ENCODE measurements at places on chromosomes 3 and 15. TPM values are rescaled to one million over a fixed set of nuclear protein-coding genes. Genes with fewer than 3 reads are reported as not detected.

CA12 gene
- total RNA-seq = 0.58 TPM

OR5K2 gene
- total RNA-seq = not detected

CCDC39 gene
- total RNA-seq = 0.22 TPM

THBS1 gene
- 34.6 TPM for total RNA-seq

DNASE1L3 gene
- not detected for total RNA-seq

KBTBD13 gene
- total RNA-seq = not detected

OXTR gene
- 3.1 TPM for total RNA-seq

IVD gene
- total RNA-seq = 93.0 TPM

BSN gene
- total RNA-seq = 3.0 TPM

CCR1 gene
- total RNA-seq = 0.11 TPM

TMOD2 gene
- 7.4 TPM for total RNA-seq

GRCh38 chr3:851098-851790 lies 241.6 kb upstream of the CNTN6 start:
- DNase-seq = no peak

DNA sequence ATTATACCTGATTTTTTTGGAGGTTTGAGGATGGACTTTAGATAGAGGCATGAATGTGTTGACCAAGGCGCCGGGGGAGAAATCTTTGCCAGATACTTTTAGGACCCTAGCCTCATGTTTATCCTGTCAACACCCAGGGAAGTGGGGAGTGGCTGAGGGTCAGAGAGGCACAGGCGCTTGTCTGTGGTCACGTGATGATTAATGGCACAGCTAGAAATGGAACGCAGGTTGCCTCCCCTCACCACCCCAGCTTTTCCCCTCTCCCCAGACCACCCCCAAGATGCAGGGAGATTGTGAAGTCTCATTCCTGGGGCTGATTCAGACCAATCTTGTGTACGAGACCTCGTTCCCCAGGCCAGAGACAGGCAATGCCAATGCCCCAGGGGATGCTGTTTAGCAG lies 218.4 kb upstream of the LINGO1 start:
- DNase-seq = no peak

GRCh38 chr15:64443747-64444621 lies 16.4 kb upstream of the ZNF609 start:
- DNase-seq = no peak

DNA sequence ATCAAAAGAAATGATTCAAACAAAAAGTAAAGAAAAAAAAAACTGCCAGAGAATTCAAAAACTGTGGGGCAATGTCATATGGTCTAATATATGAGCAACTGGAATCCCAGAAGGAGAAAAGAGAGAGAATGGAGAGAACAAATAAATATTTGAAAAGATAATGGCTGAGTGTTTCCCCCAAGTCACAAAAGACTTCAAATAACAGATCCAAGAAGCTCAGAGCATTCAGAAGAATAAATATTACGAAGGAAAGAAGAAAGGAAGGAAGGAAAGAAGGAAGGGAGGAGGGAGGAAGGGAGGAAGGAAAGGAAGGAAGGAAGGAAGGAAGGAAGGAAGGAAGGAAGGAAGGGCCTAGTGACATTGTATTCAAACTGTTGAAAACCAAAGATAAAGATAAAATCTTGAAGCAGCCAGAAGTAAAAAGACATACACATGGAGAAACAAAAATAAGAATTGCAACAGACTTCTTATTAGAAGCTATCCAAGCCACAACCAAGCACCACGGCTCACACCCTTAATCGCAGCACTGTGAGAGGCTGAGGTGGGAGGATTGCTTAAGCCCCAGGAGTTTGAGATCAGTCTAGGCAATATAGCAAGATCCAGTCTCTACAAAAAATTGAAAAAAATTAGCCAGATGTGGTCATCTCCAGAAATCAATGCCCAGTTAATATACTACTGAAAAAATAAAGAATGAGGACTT lies 118.9 kb upstream of the IGSF10 start:
- no peak for DNase-seq

DNA sequence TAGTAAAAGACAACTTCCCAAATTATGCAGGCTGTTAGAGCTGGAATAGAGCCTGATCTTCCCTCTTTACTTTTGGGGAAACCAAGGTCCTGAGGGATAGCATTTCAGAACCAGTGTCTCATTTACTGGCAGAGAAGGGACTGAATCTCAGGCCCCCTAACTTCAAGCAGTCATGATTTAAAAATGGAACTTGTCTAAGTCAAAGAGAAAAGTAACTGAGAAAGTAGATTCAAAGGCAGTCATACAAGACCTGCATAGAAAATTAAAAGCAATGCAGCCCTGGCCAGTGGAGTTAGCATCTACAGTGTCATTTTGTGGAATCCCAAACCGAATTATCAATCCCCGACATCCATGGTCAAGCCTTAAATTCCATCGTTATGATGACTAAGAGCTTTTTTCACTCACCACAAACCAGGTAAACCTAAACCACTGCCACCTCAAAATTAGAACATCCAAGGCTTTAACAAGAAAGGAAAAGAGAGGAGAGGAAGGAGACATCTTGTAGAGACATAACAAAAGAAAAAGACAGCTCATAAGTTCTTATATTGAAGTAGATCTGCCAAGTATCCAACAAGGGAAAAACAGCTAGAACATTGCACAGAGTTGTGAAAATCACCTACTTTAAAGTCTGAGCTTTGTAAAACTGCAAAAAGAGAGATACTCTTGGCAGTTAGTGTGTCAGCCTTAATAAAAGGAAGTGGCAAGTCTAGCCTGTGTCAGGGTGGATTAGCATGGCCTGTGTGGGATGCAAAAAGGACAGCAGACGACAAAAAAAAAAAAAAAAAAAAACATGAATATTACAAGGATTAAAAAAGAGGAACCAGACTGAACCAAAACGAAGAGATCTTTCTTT lies 54.1 kb upstream of the CCR2 start:
- DNase-seq = no peak

DNA sequence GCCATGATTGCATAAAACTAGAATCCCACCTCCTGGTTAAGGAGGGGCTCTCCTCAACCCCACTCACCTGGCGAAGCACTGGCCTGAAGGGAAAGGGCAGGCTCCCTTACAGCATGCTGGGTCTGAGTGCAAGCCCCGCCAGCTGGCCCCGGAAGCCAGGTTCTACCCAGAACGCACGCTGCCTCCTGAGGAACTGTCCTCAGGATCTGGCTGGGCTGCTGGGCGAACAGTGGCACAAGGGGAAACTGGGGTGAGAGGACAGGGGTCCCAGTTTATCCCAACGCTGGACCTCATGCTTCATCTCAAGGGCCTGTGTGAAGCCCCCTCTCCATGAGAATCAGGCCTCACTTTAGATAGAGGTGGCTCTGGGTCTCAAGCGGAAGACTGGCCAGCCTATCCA lies 47.5 kb downstream of the NUP210 start:
- DNase-seq = no peak

GRCh38 chr3:25910997-25911396 lies 121.1 kb downstream of the OXSM start:
- DNase-seq = no peak

- no peak for DNase-seq
Measured at GRCh38 chr3:105996781-105997180, 128.0 kb upstream of the CBLB start.

GRCh38 chr3:55673764-55674163 lies 186.7 kb upstream of the WNT5A start:
- DNase-seq = no peak

- no peak for DNase-seq
Measured at GRCh38 chr3:175989161-175989560, 1130.0 kb downstream of the NAALADL2 start.

DNA sequence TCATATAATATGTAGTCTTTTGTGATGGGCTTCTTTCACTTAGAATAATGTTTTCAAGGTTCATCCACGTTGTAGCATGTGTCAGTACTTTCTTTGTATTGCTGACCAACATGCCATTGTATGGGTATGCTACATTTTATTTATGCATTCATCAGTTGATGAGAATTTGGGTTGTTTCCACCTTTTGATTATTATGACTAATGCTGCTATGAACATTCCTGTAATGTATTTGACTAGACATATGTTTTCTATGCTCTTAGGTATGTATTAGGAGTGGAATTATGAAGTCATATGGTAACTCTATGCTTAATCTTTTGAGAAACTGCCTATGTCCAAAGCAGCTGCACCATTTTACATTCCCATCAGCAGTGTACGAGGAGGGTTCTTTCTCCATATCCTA lies 3.2 kb upstream of the PODXL2 start:
- DNase-seq = no peak

DNA sequence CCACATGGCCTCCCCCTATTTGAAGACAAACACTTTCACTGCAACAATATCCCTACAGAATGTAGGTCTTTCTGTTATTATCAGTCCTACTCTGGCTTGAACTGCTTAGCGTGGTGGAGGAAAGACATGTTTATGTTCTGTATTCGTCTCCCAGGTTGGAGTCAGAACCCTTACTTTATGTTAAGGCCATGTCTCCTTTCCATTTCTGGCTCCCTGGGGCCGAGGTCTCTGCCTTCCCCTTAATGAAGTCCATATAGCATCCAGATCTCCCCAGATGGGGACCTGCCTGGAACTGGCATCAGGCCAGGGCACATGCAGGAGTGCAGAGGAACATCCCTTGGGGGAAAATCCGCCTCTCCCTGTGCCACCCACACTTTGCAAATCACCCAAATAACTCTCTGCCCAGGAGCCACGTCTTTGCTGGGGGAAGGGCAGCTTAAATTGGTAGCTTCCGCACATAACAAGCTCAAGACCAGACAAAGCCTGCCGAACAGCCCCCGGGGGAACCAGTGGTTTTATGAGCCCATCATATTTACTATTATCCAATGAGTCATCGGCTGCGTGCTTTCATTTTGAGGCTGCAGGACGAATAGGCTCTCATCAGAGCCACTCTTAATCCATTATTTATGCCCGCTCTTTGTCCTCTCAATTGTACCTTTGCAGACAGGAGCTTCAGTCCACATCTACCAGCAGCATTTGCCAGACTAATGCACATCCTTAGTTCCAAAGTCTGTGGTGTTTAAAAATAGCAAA lies 237.0 kb downstream of the UACA start:
- DNase-seq = no peak

- DNase-seq = no peak
Measured at GRCh38 chr3:19769694-19770093, 164.3 kb downstream of the EFHB start.

GRCh38 chr3:143604402-143605185 lies 243.7 kb downstream of the SLC9A9 start:
- DNase-seq = no peak

DNA sequence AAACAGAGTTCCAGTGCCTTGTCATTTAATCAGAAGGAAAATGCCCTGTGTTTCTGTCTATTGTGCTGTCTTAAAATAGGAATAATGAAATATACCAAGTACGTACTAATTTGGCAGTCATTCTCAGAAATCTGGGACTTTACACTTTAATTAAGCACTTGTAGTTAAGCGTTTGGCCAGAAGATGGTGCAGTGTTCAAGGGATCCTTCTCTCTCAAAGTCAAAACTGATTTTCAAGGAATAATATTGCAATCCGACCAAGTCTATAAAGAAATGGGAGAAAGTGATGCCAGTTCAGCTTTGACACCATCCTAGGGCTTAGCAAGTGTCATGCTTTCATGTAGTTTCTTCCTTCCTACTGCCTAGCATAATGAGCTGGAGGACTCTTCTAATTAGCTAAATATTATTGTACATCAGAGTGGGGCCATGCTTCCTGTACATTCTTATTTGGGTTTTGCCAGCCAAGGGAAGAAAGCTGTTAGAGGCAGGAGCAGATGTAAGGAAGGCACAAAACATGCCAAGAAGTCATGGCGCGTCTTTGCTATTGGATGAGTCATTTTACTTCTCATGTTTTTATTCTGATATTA lies 64.8 kb downstream of the SAMMSON start:
- DNase-seq = no peak

DNA sequence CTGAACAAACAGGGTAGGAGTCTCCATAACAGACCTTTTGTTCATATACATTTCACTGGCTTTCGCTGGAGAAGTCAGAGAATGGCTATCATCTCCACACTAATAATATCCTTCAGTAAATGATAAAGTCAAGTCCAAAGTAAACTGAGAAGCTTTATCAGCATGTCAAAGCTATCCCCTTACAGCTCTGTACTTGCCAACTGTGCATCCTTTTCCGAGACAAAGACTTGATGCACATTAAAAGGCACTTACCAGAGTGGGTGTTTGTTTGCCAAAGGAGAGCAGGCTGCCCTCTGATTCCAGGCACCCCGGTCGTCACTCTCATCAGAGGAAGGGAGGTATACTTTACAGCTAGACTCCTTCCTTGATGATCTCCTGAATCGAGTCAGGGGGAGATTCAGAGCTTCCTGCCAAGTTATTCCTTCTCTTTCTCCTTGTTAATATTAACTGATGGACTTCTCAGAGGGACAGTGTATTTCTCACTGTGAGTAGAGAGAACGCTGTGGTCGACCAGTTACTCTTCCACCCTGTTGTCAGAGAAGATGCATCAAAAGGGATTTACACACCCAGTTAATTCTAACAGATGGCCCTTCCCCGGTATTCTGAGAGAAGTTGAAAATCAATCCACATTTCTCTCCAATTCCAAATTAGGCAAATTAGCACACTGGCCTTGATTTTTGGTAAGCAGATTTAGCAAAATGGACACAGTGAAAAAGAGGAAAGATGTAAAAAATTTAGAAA lies 504.7 kb upstream of the NR2F2 start:
- no peak for DNase-seq

DNA sequence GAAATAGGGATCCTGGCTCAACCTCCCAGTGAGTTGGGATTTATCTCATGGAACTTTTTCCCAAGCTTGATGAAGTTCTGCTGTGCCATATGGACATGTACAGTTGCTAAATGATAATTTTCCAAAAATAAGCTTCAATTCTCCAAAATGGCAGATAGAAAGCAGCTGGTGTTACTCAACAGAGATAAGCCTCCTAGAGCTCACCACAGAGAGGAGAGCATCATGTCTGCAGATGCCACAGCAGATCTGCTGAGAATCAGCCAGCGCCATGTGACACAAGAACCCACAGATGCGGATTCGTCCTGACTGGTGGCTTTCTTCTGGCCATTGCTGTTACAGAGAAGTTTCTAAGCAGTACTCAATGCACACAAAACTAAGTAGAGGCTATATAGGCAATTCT lies 50.6 kb downstream of the AGTR1 start:
- DNase-seq = no peak

DNA sequence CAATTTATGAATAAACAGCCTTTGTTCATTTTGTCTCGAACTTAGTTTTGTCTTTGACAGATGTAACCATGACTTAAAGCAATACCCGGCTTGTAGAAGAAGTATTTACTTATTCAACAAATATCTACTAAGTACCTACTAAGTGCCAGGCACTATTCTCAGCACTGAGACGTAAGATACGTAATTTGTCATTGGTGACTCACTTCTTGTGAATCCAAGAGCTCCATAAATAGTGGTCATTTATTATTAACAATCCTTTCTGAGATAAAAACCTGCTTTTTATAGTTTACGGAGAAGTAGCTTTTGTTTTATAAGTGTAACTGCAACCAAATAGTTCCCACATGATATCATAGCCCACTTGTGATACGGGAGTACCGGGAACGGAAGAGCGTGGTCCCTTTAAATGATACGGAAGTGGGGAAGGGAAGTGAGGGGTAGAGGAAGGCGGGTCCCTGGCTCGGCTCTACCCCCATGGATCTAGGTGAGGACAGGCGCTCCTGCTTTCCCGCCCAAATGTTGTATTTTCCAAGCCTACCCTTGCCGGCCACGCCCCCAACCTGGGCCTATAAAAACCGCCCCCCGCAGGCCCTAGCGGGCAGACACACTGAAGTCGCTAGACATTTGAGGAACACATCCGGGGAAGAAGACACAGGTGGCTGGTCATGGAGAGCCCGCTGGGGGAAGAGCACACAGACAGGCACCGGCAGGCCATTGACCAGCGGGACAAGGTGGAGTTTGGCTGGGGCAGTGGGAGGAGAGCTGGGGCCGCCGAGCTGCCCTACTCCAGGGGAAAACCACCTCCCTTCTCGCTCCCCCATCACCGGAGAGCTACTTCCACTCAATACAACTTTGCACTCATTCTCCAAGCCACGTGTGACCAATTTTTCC lies at the start of gene SAMMSON:
Gene SAMMSON, plus strand, starts transcription at position 594 of the 888 bp plus-strand sequence.
- no peak for DNase-seq
